D721Med (cell line): ENCODE measurements at places on chromosomes 12 and 14.

GRCh38 chr14:72869407-72870329, 24.2 kb downstream of the DPF3 start:
- DNase-seq = no peak

- DNase-seq = no peak
These were observed 21.3 kb downstream of the POU6F1 start for GRCh38 chr12:51196547-51196946.

DNA sequence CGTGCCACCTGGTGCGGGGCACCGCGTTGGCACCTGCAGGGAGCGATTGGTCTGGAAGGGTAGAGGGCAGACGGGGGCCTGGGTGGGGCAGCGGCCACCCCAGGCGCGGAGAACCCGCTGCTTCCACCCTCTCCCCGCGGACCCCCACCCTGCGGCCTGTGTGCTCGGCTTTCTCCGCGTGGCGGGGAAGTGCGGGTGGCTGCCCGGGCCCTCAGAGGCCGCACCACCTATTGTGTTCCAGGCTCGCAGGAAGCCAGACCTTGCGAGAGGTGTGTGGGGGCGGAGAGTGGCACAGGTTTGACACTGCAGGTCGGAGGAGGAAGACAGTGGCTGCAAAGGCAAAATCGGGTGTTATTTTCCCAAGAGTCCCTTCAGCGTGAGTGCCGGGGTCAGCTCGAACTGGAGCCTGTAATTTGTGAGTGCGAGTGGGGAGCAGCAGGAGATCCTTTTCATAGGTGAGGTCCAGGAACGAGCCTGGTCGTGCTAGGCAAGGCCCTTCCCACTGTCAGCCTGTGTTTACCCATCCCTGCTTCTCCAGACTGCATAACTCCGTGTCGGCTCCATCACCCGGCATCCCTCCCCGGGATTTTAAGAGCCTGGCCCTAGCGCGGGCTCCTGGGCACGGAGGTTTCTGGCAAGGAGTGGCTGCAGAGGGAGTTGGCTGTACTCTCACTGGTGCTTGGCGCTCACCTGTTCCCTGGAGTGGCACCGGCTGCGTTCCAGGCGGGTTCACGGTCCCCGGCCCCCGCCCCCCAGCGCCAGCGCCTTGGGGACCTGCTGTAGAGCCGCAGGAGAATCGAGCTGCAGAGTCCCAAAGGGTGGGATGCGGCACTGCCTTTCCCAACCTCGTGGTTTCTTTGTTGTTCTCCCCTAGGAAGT, 935 bp downstream of the TBC1D30 start:
- no peak for DNase-seq

DNA sequence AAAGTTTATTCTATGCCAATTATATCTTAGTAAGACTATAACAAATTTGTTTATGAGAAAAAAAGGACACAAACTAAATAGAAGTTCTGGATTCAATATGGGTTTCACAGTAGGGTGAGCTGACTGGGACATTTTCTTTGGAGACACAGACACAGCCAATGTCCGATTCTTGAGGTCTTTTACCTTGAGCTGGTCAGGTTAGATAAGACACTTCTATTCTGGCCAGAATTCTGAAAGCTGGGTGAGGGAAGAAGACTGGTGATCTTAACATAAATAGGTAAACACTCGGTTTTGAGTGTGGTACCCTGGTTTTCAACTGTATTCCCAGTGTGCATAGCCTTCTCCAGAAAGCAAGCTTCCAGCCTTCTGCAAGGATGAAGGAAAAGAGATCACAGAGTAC, 10.0 kb downstream of the ATP2B1 start:
- DNase-seq = no peak

DNA sequence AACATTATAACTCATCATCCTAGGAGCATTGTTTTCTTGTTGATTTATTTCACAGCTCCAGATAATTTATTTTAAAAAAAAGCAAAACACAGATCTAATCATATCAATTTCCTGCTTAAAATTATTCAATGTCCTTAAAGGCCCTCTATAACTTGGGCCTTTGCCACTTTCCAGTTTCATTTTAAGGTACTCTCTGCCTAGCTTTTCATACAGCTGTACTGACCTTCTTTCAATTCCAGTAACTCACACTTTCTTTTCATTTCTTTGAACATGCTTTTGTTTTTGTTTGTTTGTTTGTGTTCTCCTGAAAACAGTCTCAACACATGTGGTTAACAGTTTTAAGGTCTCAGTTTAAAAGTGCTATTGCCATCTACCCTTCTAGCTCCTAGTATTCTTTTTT, 281.9 kb downstream of the ACSS3 start:
- no peak for DNase-seq

- DNase-seq = no peak
These were observed 2.8 kb downstream of the PIANP start for GRCh38 chr12:6697584-6698351.

- DNase-seq = no peak
These were observed 4.4 kb upstream of the TNFAIP2 start for GRCh38 chr14:103118663-103119404.

GRCh38 chr12:69068448-69068847, 135.5 kb upstream of the CPM start:
- no peak for DNase-seq

- no peak for DNase-seq
These were observed 8.9 kb downstream of the FUT8 start for GRCh38 chr14:65421201-65421981.

GRCh38 chr14:65940056-65940735, 527.7 kb downstream of the FUT8 start:
- no peak for DNase-seq

DNA sequence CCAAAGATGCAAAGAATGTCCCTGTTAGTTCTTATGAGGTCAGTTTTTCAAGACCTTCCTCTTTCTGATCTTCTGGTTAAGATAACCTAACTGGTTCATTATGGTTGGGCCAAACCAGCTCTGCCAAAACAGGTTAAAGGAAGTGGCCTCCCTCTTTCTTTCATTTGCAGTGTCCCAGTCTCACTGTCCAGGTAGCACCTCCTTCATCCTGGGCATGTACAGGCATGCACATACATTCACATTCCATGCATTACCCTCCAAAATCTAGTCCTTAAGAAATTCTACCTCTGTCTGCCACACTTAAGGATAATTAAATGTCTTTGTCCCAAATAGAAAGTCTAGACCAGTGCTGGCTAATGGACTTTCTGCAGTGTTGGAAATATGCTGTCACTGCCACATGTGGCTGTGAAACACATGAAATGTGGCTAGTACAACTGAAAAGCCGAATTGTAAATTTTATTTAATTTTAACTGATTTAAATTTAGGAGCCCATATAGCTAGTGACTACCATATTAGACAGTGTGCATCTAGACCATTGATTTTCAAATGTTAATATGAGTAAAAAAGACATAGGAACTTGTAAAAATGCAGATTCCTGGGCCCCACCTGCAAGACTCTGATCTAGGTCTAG, 169.3 kb downstream of the PCNX1 start:
- DNase-seq = no peak

GRCh38 chr12:84702001-84702400, 210.6 kb downstream of the SLC6A15 start:
- no peak for DNase-seq

- no peak for DNase-seq
These were observed 78.0 kb downstream of the TMEM260 start for GRCh38 chr14:56657604-56658003.

DNA sequence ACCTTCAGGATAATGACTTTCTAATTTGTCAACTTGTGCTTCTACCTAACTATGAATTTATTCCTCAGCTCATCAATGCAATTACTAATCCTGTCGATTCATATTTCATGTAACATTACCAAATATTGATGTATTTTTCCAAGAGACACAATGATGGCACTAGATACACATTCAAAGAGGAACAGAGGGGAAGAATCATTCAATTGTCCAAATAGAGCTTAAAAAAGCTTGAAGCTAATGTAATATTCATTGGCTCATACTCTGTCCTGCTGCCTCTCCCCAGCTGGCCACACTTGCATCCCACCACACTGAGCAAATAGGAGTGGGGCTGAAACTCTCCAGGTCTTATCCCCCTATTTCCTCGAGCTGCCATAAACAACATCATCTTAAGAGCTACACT, 9.3 kb downstream of the TESPA1 start:
- DNase-seq = no peak

DNA sequence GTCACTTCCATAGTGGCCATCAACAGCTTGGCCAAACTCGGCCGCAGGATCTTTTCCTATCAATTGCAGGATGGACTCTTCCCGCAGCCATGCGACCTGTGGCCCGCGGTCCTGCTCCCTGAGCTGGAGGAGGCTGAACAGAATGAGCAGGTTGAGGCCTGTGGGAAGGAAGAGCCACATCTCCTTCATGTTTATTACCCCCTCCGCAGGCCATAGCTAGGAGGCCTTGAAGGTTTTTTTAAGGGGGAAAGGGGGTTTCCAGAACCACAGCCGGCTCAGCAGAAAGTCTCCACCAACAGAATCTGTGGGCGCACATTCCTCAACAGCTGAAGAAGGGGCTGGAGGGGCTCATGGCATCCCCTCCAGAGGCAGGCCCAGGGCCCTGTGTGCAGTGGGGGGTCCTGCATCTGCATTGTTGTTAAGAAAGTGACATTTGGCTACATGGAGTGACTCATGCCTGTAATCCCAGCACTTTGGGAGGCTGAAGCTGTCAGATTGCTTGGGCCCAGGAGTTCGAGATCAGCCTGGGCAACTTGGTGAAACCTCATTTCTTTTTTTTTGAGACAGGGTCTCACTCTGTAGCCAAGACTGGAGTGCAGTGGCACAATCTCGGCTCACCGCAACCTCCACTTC, 25.2 kb upstream of the PPP1R13B start:
- DNase-seq = no peak

DNA sequence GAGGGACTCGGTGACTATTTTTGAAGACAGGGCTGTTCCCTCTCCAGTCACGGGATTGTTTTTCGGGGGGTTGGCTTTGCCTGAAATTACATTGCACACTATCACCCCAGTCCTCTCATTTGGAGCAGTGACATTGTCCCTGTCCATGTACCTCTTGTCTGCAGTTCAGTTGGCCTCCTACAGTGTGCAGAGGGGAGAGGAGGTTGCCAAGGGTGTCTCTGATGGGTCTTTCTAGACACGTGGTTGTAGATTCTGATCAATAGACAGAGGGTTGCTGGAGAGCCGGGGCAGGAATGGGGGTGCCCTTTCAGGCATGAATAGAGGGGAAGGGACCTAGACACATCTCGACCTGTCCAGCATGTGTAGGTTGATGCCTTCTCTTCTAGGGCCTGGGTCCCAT, 1.2 kb downstream of the TMEM120B start:
- no peak for DNase-seq

DNA sequence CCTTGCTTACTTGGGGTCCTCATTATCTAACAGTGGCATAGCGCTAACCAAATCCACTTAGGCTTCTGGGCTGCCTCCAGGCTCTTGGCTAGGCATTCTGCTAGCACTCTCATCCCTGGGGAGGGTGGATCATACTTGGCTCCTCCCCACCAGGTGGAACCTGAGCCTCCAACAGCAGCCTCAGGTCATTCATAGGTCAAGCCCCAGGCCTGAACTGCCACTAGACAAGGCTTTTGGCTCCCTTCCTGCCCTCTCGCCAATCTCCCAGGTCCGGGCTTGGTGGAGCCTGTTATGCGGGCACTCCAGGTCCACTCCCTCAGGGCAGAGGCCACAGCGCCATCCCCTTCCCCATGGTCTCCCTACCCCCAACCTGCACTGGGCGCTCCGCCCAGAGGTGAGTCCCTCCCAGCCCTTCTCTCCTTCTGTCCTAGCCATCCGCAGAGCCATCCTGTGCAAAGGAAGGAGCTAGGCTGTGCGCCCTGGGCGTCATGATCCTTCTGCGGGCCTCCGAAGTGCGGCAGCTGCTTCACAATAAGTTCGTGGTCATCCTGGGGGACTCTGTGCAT, 154.9 kb upstream of the AMIGO2 start:
- DNase-seq = no peak

GRCh38 chr14:24843494-24843893, 206.5 kb downstream of the STXBP6 start:
- DNase-seq = no peak

DNA sequence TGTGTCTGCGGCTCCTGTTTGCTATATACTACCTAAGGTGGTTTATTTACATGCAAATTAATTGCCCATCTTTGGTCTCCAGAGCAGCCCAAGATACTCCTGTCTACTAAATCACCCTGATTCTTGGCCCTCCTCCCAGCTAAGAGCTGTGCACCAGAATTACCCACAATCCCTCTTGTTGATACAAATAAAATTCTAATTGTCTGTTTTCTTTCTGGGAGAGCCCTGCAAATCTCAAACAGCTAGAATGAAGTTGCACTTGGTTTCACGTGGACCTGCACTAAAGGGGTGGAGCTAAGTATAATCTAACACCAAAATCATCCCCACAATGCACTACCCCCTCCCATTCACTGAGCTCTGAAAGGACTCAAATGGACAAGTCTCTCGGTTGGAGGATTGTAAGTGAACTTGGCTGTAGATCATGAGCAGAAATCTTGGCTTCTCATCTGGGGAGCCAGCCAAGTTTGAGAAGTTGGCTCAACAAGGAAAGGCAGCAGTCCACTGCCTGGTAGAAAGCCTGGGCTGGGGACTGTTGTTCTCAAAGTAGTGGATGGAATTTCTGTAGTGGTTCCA, 6.6 kb downstream of the MAX start:
- DNase-seq = no peak

GRCh38 chr12:103560604-103561101, 26.4 kb upstream of the STAB2 start:
- DNase-seq = no peak

DNA sequence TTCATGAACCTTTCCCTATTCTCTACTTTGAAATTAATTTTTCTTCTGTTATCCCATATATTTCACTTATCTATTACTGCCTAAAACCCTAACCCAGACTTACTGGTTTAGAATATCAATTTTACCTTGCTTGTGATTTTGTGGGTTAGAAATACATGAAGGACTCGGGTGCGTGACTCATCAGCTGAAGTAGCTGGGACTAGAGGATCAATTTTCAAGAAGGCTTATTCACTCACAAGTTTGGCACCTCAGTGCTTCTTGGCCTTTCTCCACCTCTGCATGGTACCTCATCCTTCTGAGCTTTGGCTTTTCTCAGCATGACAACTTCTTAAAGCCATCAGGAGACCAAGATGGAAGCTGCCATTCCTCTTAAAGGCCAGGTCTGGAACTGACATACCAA, 57.8 kb downstream of the TMEM117 start:
- no peak for DNase-seq

DNA sequence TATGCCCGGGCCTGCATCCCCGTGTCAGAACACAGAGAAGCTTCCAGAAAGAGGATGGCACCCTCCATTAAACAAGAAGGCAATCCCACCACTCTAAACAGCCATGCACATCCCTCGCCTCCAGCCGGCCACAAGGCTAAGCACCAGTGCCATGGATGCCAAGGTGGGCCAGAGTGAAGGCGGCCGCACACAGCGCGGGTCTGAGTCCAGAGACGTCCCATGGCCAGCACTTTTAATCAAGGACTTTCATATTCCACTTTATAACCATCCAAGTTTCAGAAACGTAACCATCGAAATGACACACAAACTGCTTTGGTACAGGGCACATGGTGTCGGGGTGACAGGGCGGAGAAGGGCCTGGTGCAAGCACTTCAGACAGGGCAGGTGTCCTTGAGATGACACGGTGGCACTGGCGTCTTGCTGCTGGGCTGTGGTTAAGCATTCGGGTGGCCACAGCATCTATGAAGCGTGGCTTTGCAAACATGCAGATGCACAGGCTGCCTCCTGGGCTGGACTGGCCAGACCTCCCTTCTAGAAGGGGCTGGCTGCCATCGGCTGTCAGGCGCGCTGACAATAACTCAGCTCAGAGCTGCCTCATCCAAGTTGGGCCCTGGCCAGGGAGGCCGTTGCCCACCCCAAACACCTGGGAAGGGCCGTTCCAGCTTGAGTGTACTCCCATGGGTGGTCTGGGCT, 117.2 kb downstream of the RFLNA start:
- DNase-seq = no peak

- DNase-seq = no peak
These were observed 472.1 kb downstream of the BCL11B start for GRCh38 chr14:98799891-98800290.
